ENCODE measurements at places on chromosomes 1 and 21. TPM values are rescaled to one million over a fixed set of nuclear protein-coding genes. Genes with fewer than 3 reads are reported as not detected.

- no peak for DNase-seq
Measured at GRCh38 chr1:190101756-190102155, 375.9 kb downstream of the BRINP3 start.

DNA sequence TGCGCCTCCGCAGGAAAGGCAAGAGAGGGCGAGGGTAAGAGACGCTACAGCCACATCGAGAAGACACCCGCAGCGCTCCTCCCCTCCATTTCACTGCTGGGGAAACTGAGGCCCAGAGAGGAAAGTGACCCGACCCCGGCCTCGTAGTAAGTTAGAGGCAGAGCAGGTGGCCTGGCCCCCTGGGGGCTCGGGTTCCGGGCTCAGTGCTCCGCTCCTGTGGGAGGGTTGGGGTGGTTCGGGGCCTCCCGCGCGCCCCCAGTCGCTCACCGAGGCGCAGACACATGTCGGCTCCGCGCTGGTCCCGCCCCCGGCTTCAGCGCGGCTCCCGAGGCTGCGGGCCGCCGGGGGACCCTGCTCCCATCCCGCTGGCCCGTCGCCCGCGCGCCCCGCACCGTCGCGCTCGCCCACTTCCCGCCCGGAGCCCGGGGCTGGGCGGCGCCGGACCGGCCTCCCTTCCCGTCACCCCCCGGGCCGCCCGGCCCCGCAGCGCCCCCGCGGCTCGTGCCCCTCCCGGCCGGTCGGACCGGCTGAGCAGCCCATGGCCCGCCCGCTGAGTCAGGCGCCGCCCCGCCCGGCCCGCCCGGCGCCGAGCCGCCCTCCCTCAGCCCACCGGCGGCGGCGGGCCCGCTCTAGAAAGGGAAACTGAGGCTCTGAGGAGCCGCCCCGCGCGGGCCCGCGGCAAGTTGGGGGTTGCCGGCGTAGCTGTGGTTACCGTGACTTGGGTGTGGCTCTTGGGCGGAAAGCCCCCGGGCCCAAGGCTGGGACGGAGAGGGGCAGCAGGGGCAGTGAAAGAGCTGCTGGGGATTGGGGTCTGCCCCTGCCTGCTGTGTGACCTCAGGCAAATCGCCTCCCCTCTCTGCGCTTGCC, at the start of gene TMEM54:
TMEM54 (minus strand) TSS at position 434 of the 867 bp plus-strand sequence; CDS start at position 283, 151 bp downstream.
- DNase-seq: peak; percentile 76

GRCh38 chr1:117782056-117782455, 147.4 kb downstream of the GDAP2 start:
- no peak for DNase-seq

- no peak for DNase-seq
Measured at GRCh38 chr1:75341537-75341936, 207.3 kb downstream of the LHX8 start.

GRCh38 chr21:45821315-45821962, 160.1 kb upstream of the COL6A1 start:
- DNase-seq: no peak

MIB2 gene
- 218 TPM for total RNA-seq

WNT9A gene
- 36.6 TPM for total RNA-seq

NOTCH2NLA gene
- 93.9 TPM for total RNA-seq

RHBG gene
- total RNA-seq: 0.26 TPM

Measured in PC-3 (cell line).